GM12892 (cell line): ENCODE measurements at places on chromosomes 3 and 15.

DNA sequence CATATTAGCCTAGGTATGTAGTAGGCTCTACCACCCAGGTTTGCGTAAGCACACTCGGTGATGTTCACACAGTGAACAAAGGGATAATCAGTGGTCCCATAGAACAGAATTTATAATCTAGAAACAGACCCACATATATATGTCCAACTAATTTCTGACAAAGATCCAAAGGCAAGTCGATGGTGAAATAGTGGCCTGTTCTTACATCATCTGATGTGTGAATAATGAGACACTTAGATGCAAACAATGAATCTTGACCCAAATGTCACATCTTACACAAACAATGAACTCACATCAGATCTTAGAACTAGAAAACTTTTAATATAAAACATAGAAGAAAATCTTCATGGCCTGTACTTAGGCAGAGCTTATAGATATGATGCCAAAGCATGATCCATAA lies 17.6 kb upstream of the TM2D3 start:
- no peak for DNase-seq

- no peak for DNase-seq
Measured at GRCh38 chr3:132555306-132556035, 41.6 kb upstream of the ACKR4 start.

DNA sequence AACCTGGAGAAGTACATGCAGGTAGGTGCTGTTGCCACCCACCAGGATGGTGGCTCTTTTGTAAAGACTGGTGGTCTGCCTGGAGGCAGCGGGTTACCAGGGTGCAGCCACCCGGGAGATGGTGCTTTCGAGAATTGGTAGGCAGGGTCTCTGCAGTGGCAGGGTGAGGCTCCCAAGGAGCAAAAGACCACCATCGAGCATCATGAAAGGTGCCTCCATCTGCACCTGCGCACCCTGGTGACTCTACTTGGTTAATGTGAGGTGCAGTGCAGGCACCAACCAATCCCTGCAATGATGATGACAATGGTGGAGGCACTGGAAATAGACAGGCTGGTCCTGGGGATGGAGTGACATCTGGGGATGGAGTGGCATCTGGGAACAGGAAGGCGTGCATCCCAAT lies 236.7 kb downstream of the ADAMTS17 start:
- no peak for DNase-seq

- no peak for DNase-seq
Measured at GRCh38 chr3:13718436-13718835, 161.4 kb downstream of the WNT7A start.

- no peak for DNase-seq
Measured at GRCh38 chr3:3906171-3906570, 106.9 kb downstream of the LRRN1 start.
